ENCODE measurements at places on chromosomes 5 and 9.

GRCh38 chr9:37575001-37575400, 1.2 kb downstream of the FBXO10 start:
- no peak for DNase-seq

DNA sequence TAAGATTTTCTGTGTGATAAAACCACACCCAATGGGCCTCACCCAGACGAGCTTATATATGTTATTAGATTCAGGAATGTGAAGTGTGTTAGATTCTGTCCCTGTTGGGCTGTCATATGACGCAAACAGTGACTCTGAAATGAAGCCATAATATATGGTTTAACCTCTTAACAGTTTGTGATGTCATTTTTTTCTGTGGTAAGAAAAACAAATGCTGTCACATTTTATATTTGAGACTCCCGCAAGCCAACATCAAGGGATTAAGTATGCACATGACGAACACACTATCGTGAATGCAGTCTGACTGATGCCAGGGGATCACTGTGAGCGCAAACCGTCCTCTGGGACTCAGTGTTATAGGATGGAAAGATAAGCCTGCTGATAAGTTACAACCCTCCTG, 321.7 kb downstream of the SH3GL2 start:
- no peak for DNase-seq

GRCh38 chr5:40831346-40832210, 3.4 kb downstream of the RPL37 start:
- DNase-seq, result no peak

- DNase-seq, result no peak
Observed at GRCh38 chr5:17620627-17621026, 10.4 kb downstream of the TAF11L12 start.

DNA sequence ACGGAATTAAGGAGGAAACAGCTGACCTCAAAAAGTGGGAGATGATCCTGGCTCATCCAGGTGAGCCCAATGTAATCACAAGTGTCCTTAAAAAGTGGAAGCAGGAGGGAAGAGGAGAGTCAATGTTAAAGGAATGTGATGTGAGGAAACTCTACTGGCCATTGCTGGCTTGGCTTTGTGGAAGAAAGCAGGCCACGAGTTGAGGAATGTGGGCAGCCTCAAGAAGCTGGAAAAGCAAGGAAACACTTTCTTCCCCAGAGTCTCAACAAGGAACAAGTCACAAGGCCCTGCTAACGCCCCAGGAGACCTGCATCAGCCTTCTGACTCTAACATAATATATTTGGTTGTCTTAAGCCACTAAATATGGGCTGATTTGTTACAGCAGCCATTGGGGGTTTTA, 252.8 kb downstream of the PSAT1 start:
- no peak for DNase-seq

All from stimulated activated CD8-positive, alpha-beta memory T cell treated with anti-CD3 and anti-CD28 coated beads, Interleukin-15, amount 100 ng/mL, for 4 hours (primary cell).